Omental fat pad (tissue), 4 donors: ENCODE measurements at places on chromosomes 7 and 10. TPM values are rescaled to one million over a fixed set of nuclear protein-coding genes. Genes with fewer than 3 reads are reported as not detected.

The SHH gene
- total RNA-seq: not detected

The HERPUD2 gene
- 38.2 TPM for total RNA-seq

The STEAP4 gene
- total RNA-seq: 163 TPM

The MYL10 gene
- not detected for total RNA-seq

The GRM3 gene
- total RNA-seq: not detected

The OIT3 gene
- total RNA-seq: not detected
